ENCODE measurements at places on chromosomes 3 and 15. TPM values are rescaled to one million over a fixed set of nuclear protein-coding genes. Genes with fewer than 3 reads are reported as not detected.

SCAANT1 gene
- not detected for total RNA-seq

FAM43A gene
- 14.2 TPM for total RNA-seq

RETNLB gene
- total RNA-seq = 0.50 TPM

SLC9C1 gene
- total RNA-seq = not detected

THBS1 gene
- 7.8 TPM for total RNA-seq

FBXW12 gene
- total RNA-seq = not detected

TGM5 gene
- total RNA-seq = not detected

ZNF80 gene
- 1.4 TPM for total RNA-seq

GUCA1C gene
- total RNA-seq = not detected

SAMD7 gene
- not detected for total RNA-seq

TMEM212 gene
- total RNA-seq = not detected
